ENCODE measurements at places on chromosomes 12 and 14. TPM values are rescaled to one million over a fixed set of nuclear protein-coding genes. Genes with fewer than 3 reads are reported as not detected.

The SRRM4 gene
- under 0.01 TPM for total RNA-seq

The OR6C2 gene
- total RNA-seq, result not detected

The PLA2G1B gene
- not detected for total RNA-seq

The GPD1 gene
- total RNA-seq, result not detected
